ENCODE measurements at places on chromosomes 2 and 18.

- no peaks in the 10 kb centered on the region for H3K4me1 ChIP-seq
- no peak for DNase-seq
- H3K36me3 ChIP-seq: no peaks in the 10 kb centered on the region
Observed at GRCh38 chr2:84636080-84636971, 120.0 kb downstream of the DNAH6 start.

DNA sequence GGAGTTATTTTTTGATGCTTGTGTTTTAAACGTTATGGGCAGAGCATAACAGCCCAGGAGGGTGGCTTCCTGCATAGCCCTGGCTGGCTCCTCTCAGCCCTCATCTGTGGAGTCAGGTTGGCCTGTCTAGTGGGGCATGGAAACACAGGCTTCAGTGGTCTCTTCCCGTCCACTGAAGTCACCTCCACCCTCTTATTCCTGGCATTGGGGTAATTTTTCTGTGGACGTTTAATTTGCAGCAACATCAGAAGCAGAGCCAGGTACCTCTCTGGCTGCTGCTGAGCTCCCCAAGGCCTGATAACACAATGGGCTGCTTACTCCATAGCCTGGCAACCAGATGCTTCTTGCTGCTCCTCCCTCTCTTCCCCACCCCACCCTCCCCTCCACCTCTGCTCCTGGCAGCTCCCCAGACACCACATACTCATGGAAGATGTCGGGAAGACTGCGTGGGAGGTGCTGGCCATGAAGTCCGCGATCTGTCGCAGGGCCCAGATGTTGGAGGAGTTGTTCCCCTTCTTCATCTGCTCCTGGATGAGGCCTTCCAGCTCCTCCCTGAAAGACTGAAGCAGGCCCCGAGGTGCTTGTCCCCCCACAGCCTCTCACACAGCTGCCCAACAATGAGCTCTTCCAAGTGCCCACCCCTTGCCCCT lies 64.0 kb downstream of the ADD2 start:
- H3K27ac ChIP-seq: no peak overlapping the region
- no peaks in the 10 kb centered on the region for H3K27me3 ChIP-seq
- no peaks in the 10 kb centered on the region for H3K36me3 ChIP-seq
- no peaks in the 10 kb centered on the region for H3K4me1 ChIP-seq
- H3K4me3 ChIP-seq: no peak overlapping the region
- no peak for DNase-seq

- H3K27ac ChIP-seq: no peak overlapping the region
- no peaks in the 10 kb centered on the region for H3K36me3 ChIP-seq
- H3K27me3 ChIP-seq: no peaks in the 10 kb centered on the region
- DNase-seq: no peak
Observed at GRCh38 chr2:128654408-128654807, 335.7 kb upstream of the HS6ST1 start.

DNA sequence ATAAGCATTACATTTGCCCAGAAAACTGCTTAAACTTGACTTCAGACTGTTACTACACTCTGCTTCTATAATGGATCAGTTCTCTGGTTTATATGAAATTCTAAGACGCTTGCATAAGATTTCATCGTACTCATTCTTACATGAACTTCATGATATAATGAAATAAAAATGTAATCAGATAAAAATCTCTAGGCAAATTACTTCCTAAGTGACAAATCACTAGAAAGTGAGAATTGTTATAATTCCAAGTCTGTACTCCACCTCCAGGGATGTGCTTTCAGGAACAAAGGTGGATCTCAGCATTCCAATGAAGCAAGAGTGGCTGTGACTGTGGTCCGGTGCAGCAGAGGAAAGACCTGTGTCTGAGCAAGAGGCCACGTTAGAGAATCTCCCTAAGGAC lies 226.2 kb downstream of the PIEZO2 start:
- no peaks in the 10 kb centered on the region for H3K27me3 ChIP-seq
- no peaks in the 10 kb centered on the region for H3K4me1 ChIP-seq
- no peak overlapping the region for H3K4me3 ChIP-seq
- no peaks in the 10 kb centered on the region for H3K36me3 ChIP-seq
- H3K27ac ChIP-seq: no peak overlapping the region

DNA sequence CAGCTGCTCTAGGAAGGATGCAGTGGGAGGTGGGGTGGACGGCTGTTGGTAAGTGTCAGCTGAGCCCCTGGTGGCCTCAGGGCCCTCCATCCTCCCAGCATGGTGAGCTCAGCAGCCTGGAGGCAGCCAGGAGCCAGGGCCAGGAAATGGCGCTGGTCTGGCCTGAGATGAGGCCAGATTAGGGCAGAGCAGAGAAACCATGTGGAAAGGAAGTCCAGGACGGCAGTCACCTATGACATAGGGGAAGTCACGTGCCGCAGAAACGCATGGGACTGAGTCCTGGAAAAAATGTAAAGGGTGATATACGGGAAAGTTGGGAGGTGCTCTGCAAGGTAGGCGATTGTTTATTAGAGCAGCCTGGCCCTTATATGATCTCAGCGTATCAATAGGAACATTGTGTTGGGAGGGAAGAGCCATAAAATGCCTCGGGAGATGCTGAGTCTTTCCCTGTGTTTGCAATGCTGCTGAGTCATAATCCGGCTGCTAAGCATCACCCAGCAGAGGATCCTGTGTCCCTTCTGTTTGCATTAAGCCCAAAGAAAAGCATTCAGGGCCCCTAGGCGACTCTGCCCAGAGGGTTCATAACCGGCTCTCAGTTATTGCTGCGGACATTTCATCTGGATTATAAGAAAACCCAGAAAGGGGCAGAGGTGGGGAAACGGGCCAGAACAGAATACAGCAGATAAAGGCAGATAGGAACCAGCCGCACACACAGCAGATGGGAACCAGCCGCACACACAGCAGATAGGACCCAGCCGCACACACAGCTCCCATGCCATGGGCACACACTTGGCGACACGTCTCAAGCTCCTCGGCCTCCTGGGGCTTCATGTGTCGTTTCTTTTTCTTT lies 30.3 kb upstream of the B3GNT7 start:
- H3K36me3 ChIP-seq: no peaks in the 10 kb centered on the region
- H3K27ac ChIP-seq: peak overlapping the region; percentile 70
- peak; percentile 60 for DNase-seq
- H3K4me1 ChIP-seq: no peaks in the 10 kb centered on the region
- no peaks in the 10 kb centered on the region for H3K27me3 ChIP-seq
- H3K4me3 ChIP-seq: no peak overlapping the region

DNA sequence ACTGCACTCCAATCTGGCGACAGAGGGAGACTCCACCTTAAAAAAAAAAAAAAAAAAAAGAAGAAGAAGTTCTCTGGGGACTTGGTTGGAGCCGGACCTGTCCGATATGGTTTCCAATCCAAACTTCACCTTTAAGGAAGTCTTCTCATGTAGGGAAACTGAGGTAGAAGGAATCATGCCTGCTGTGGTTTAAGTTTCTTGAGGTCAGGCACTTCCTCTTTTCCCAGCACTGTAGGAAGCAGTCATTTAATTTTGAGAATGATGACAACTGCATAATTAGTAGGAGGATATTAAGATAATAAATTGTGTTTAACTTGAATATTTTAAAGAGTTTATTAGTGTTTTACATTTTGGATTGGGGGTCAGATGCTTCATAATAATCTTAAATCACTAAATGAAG lies 62.9 kb downstream of the KCNE4 start:
- no peak overlapping the region for H3K4me3 ChIP-seq
- no peak overlapping the region for H3K27ac ChIP-seq
- H3K36me3 ChIP-seq: no peaks in the 10 kb centered on the region
- H3K4me1 ChIP-seq: no peaks in the 10 kb centered on the region
- no peak for DNase-seq

GRCh38 chr2:67234440-67234839 lies 162.7 kb upstream of the ETAA1 start:
- no peaks in the 10 kb centered on the region for H3K36me3 ChIP-seq
- no peak for DNase-seq
- H3K27ac ChIP-seq: no peak overlapping the region
- no peaks in the 10 kb centered on the region for H3K4me1 ChIP-seq
- no peaks in the 10 kb centered on the region for H3K27me3 ChIP-seq

GRCh38 chr2:222960126-222960525 lies 91.9 kb upstream of the KCNE4 start:
- DNase-seq: no peak
- no peak overlapping the region for H3K27ac ChIP-seq
- no peaks in the 10 kb centered on the region for H3K4me1 ChIP-seq
- no peaks in the 10 kb centered on the region for H3K27me3 ChIP-seq

GRCh38 chr2:231348704-231349373 lies 46.7 kb upstream of the B3GNT7 start:
- H3K27me3 ChIP-seq: no peaks in the 10 kb centered on the region
- H3K27ac ChIP-seq: no peak overlapping the region
- H3K4me1 ChIP-seq: no peaks in the 10 kb centered on the region

GRCh38 chr2:69689969-69690368 lies 46.4 kb upstream of the AAK1 start:
- DNase-seq: no peak
- no peaks in the 10 kb centered on the region for H3K36me3 ChIP-seq
- H3K4me3 ChIP-seq: no peak overlapping the region
- no peak overlapping the region for H3K27ac ChIP-seq
- H3K27me3 ChIP-seq: no peaks in the 10 kb centered on the region

DNA sequence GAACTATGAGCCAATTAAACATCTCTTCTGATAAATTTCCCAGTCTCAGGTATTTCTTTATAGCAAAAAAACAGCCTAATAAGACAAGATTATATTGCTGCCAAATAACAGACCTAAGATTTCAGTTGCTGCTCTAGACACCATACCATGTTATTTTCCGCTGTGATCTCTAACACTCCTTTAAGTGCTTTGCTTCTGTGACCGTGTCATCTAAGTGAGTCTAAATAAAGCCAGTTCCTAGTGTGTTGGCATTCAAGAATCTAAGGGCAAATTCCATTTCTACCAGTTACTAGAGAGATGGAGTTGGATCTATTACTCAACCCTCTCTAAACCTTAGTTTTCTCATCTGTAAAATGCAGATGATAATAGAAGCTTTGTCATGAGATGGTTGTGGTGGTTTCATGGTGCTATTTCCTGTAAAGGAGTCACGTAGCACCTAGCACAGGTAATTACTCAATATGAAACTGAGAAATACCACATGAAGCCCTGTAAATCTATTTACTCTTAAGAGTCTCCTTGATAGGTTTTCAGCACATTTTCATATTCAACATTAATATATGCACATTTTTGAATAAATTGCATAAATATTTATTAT lies 40.5 kb downstream of the SPHKAP start:
- H3K4me3 ChIP-seq: no peak overlapping the region
- H3K36me3 ChIP-seq: no peaks in the 10 kb centered on the region
- no peaks in the 10 kb centered on the region for H3K27me3 ChIP-seq
- no peak overlapping the region for H3K27ac ChIP-seq

DNA sequence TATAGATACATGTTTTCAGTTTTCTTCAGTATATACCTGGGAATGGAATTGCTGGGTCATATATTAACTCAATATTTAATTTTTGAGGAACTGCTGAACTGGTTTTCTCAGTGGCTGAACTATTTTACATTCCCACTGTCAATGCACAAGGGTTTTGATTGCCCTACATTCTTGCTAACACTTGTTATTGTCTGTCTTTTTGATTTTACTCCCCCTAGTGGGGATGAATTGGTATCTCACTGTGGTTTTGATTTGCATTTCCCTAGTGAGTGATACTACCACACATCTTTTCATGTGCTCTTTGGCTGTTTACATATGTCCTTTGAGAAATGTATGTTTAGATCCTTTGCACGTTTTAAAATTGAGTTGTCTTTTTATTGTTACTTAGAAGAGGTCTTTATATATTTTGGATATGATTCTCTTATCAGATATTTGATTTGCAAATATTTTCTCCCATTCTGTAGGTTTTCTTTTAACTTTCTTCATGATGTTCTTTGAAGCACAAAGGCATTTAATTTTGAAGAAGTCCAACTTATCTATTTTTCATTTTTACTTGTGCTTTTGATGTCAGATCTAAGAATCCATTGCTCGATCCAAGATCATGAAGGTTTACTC lies 36.2 kb downstream of the ASB1 start:
- DNase-seq: no peak
- no peak overlapping the region for H3K27ac ChIP-seq
- H3K4me1 ChIP-seq: no peaks in the 10 kb centered on the region
- H3K4me3 ChIP-seq: no peak overlapping the region
- H3K27me3 ChIP-seq: no peaks in the 10 kb centered on the region
- no peaks in the 10 kb centered on the region for H3K36me3 ChIP-seq

DNA sequence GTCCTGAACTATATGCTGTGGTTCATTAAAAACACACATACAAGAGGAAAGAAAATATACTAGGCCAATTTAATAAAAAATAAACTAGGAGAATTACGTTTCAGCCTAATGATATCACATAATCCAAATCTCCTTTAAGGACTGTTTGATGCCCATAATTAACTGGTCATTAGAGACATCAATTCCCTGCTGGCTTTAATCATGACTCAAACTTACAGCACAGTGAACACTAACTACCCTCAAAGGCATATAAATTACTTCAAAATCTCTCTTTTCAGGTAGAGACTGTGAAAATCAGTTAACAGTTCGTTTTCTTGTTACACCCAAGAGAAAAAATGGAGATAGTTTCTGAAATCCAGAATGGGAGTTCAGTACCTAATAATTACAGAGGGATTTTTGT lies 567.4 kb downstream of the CBLN2 start:
- DNase-seq: no peak
- no peak overlapping the region for H3K27ac ChIP-seq
- no peak overlapping the region for H3K4me3 ChIP-seq
- no peaks in the 10 kb centered on the region for H3K36me3 ChIP-seq

- H3K4me1 ChIP-seq: no peaks in the 10 kb centered on the region
- no peak for DNase-seq
- no peaks in the 10 kb centered on the region for H3K36me3 ChIP-seq
- H3K27ac ChIP-seq: no peak overlapping the region
Observed at GRCh38 chr2:25029183-25029554, 12.7 kb upstream of the EFR3B start.

DNA sequence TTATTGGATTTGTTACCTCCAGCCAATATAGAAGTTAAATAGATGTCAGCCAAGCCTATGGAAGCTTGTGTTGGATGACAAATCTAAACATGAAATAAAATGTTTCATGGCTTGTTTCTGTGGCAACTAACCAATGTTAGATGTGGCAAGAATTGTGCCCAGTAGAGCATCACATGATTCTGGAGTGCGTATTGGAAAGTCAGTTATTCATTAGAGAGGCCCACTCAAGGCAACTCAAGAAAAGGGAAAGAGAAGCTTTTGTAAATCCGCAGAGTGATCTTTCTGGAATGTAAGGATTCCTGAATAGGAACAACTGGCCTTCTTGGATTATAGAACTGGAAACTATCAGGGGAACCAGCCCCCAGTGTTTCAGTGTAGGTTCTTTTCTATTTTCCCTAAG lies 162.9 kb downstream of the TMEM247 start:
- no peak overlapping the region for H3K4me3 ChIP-seq
- DNase-seq: no peak
- no peak overlapping the region for H3K27ac ChIP-seq
- no peaks in the 10 kb centered on the region for H3K36me3 ChIP-seq
